Articular chondrocyte of knee joint (primary cell): ENCODE measurements at places on chromosomes 1 and 21. TPM values are rescaled to one million over a fixed set of nuclear protein-coding genes. Genes with fewer than 3 reads are reported as not detected.

The SERBP1 gene
- total RNA-seq: 211 and 215 TPM in 2 replicates

The CFHR5 gene
- not detected in 2 replicates for total RNA-seq

The RASSF5 gene
- total RNA-seq: 2.6 and 2.9 TPM in 2 replicates

The CD101 gene
- total RNA-seq: 0.22 and 0.26 TPM in 2 replicates

The TCEA3 gene
- 45.6 and 71.5 TPM in 2 replicates for total RNA-seq

The C1orf87 gene
- total RNA-seq: 0.11 TPM in 1 of 2 replicates, not detected in the other

The CRYZ gene
- total RNA-seq: 26.8 and 30.4 TPM in 2 replicates

The HENMT1 gene
- total RNA-seq: 5.4 and 7.8 TPM in 2 replicates

The SETDB1 gene
- total RNA-seq: 41.2 and 44.1 TPM in 2 replicates

The S100A7 gene
- total RNA-seq: not detected in 2 replicates

The PDZK1IP1 gene
- total RNA-seq: 0.26 TPM in 1 of 2 replicates, not detected in the other

The LDLRAD1 gene
- not detected in 2 replicates for total RNA-seq

The ATP6V0B gene
- 48.4 and 57.2 TPM in 2 replicates for total RNA-seq

The GLMN gene
- total RNA-seq: 17.0 and 17.4 TPM in 2 replicates

The ANKRD65 gene
- 1.7 and 2.9 TPM in 2 replicates for total RNA-seq

The LCE1D gene
- not detected in 2 replicates for total RNA-seq

The RAP1GAP gene
- total RNA-seq: 0.32 and 0.65 TPM in 2 replicates

The PRELP gene
- 19.5 and 28.2 TPM in 2 replicates for total RNA-seq
